SJSA1 (cell line): ENCODE measurements at places on chromosomes 5 and 9. TPM values are rescaled to one million over a fixed set of nuclear protein-coding genes. Genes with fewer than 3 reads are reported as not detected.

DNA sequence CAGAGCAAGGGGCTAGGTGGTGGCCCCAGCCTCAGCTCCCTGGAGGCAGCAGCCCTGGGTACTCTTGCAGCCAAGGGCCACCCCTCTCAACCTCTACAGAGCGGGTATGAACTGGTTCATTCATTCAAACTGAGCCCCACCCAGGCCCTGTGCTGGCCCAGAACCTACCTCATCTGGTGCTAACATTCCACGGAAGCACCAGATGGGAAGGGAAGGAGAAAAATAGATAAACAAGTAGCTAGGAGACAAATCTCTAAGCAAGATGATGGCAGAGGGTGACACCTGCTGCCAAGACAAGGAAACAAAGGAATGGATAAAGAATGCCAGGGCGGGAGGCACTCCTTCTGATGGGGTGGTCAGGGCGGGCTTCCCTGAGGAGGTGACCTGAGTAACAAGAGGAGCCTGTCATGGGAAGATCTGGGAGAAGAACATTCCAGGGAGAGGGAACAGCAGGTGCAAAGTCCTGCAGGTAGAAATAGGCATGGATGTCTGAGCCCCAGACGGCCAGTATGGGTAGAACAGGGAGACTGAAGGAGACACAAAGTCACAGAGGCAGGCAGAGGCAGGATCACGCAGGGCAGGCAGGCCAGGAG, 6.1 kb downstream of the ST6GALNAC4 start:
- peak; percentile 41 for DNase-seq

The PLK2 gene
- total RNA-seq, result 279 and 299 TPM in 2 replicates

GRCh38 chr5:19630876-19631275, 357.1 kb downstream of the CDH18 start:
- no peak for DNase-seq

The LIFR gene
- 36.2 and 46.0 TPM in 2 replicates for total RNA-seq
